NCI-H1694 (cell line): ENCODE measurements at places on chromosomes 7 and 10.

GRCh38 chr7:4288791-4289394, 393.2 kb upstream of the FOXK1 start:
- DNase-seq = no peak

GRCh38 chr10:79349072-79349491, 1.8 kb downstream of the PPIF start:
- no peak for DNase-seq

- DNase-seq = peak; percentile 7
Measured at GRCh38 chr7:47809387-47809786, 138.9 kb downstream of the PKD1L1 start.

DNA sequence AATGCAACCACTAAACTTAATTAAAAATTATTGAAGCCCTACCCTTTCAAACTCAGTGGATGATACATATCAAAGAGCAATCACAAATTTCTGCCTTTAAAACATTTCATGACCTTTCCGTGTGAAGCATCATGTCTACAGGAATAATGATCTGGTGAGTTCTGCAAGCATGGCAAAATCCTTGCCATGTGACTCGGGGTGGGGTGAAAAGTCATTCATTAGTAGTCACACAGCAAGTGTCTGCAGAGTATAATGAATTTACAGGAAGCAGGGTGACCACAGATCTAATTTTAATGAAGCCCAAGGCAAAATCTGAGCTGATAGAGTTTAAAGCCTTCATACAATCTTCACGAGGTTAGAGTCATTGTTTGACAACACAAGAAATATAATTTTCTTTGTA, 351.9 kb downstream of the THSD7A start:
- DNase-seq = no peak

DNA sequence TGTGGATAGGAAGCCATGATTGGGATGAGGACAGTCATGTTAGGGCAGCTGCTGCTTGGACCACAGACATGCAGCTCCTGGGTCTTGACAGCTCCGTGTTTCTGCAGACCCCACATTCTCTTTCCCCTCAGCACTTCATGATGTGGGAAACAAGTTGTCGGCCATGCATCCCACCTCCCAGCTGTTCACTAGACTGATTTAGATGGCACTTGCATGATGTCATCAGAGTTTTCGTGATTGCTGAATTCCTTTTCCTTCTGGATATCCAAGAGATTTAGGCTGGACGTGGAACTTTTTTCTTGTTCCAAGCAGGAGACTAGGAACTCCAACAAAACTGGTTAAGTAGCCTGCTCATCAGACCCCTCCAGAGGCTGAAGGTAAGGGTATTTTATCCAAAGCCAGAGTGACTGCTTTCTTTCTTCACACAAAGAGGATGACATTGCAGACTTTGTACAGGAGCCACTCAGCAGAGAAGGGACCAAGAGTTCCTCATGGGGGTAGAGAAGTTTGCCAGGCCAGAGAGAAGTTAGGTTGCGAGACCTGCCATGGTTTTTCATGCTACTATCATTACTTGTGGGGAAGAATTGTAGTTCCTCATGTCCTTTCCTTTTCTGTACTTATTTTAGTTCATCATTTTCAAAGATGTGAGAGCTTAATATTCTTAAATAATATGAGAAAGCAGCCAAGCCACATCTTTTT, 117.7 kb upstream of the GJD4 start:
- no peak for DNase-seq

GRCh38 chr10:15743443-15743842, 23.7 kb upstream of the ITGA8 start:
- DNase-seq = no peak
